ENCODE measurements at places on chromosomes 2 and 18. TPM values are rescaled to one million over a fixed set of nuclear protein-coding genes. Genes with fewer than 3 reads are reported as not detected.
A peak's percentile ranks its signal among the peaks of the same experiment; 100 is the strongest.

DNA sequence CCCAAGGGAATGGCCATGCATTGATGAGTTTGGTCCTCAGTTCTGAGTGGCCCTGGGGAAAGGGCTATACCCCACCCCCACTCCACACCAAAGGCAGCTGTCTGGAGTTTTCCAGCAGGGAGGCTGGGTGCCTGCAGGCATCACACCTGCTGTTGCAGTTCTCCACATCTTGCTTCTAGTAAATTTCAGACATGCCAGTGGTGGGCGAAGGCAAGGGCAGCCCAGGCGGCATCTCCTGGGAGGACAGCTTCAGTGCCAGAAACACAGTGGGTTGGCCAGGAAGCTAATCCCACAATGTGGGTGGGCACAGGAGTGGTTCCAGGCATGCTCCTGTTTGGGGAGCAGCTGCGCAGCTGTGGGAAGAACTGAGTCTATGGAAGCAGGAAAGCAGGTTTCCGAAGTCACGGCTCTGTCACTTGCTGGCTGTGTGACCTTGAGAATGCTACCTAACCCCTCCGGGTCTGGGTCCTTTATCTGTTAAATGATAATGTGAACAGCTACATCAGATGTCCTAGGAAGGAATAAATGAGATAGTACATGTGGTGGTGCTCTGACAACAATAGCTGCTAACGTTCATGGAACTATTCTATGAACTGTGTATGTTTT lies 84.6 kb upstream of the SPTBN1 start:
- H3K4me1 ChIP-seq, result peaks cover 9% of the 10 kb centered on the region
- H3K27ac ChIP-seq, result peak overlapping the region; percentile 45
- H3K36me3 ChIP-seq, result no peaks in the 10 kb centered on the region
- no peak for DNase-seq
- H3K27me3 ChIP-seq, result no peaks in the 10 kb centered on the region
- no peak overlapping the region for H3K4me3 ChIP-seq

Gene HOXD13
- total RNA-seq, result not detected

GRCh38 chr2:135257383-135258090 lies 205.4 kb downstream of the RAB3GAP1 start:
- no peak overlapping the region for H3K27ac ChIP-seq
- no peaks in the 10 kb centered on the region for H3K36me3 ChIP-seq
- no peaks in the 10 kb centered on the region for H3K4me1 ChIP-seq
- DNase-seq, result no peak
- H3K4me3 ChIP-seq, result no peak overlapping the region
- no peaks in the 10 kb centered on the region for H3K27me3 ChIP-seq

DNA sequence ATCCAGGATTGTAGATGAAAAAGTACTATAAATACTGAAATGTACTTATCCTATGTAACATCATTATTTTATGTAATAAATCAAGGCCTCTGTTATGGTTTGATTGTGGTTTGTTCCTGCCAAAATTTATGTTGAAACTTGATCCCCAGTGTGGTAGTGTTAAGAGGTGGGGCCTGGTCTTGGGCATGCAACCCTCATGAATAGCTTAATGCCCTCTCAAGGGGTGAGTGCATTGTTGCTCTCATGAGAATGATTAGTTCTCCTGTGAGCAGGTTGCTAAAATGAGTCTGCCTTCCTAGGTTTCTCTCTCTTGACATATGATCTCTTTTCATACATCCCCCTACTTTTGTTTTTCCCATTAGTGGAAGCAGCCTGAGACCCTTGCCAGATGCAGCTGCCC lies 915.4 kb downstream of the TSN start:
- no peak overlapping the region for H3K27ac ChIP-seq
- DNase-seq, result peak; percentile 37
- H3K4me1 ChIP-seq, result no peaks in the 10 kb centered on the region
- H3K36me3 ChIP-seq, result no peaks in the 10 kb centered on the region

GRCh38 chr2:239425631-239426030 lies 24.8 kb upstream of the HDAC4 start:
- no peaks in the 10 kb centered on the region for H3K27me3 ChIP-seq
- DNase-seq, result no peak
- no peak overlapping the region for H3K27ac ChIP-seq
- no peak overlapping the region for H3K4me3 ChIP-seq
- H3K4me1 ChIP-seq, result no peaks in the 10 kb centered on the region

Gene VSNL1
- total RNA-seq, result 0.44 TPM

Gene SH2D6
- total RNA-seq, result 0.98 TPM

DNA sequence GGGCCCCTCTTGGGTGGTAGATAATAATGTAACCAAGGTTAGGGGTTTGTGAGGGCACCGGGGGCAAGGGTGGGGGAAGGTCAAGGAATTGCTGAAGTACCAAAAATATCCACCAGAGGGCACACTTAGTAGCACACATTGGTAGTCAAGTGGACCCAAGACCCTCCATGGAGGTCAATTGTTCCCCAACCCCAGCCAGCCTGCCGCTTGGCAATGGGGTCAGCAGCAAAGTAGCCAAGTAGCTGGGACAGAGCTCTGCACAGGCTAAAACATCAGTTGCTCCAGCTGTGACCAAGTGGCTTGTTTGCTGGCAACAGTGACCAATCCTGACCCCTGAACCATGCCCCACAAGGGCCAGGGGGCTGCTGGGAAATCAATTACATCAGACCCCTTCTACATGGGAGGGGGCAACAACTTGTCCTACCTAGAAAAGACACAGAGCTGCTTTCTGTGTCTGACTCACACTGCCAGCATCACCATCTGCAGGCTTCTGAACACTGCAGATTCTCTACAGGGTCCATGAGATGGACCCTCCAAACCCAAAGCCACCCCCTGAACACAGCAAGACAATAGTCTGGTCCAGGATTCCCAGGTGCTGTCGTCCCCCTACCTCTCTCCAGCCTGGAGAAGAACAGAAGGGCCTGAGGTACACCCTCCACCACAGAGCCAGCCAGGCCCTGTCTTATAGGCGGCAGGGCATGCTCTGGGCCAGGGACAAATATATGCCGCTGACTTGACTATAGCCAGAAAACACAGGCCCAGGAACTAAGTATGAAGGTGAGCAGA lies 76.0 kb downstream of the EMX1 start:
- H3K27ac ChIP-seq, result no peak overlapping the region
- H3K36me3 ChIP-seq, result no peaks in the 10 kb centered on the region
- H3K4me3 ChIP-seq, result no peak overlapping the region
- H3K4me1 ChIP-seq, result peaks cover 10% of the 10 kb centered on the region
- H3K27me3 ChIP-seq, result no peaks in the 10 kb centered on the region

DNA sequence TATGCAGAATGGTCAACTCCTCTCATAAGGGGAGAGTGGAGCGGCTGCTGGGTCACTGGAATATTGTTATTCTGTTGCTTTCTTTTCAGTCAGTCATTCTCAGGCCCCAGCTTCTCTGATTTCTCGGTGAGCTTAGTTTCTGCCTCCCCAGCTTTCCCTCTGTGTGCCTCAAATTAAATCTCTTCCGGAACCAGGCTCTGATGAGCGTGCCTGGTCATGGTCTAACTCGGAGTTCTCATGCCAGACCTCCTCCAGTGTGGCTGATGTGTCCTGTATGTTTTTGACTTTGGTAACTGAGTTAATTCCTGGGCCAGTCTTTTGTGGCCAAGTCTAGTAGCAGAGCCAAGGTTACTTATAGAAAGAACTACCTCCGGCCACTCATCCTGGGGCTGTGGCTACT lies 4.9 kb upstream of the STK11IP start:
- H3K4me1 ChIP-seq, result peaks cover 13% of the 10 kb centered on the region
- DNase-seq, result peak; percentile 48
- no peak overlapping the region for H3K27ac ChIP-seq
- H3K36me3 ChIP-seq, result no peaks in the 10 kb centered on the region
- H3K4me3 ChIP-seq, result no peak overlapping the region
- H3K27me3 ChIP-seq, result no peaks in the 10 kb centered on the region

GRCh38 chr2:85909005-85909404 lies 20.2 kb upstream of the ST3GAL5 start:
- DNase-seq, result no peak
- H3K27ac ChIP-seq, result no peak overlapping the region
- H3K4me1 ChIP-seq, result peaks cover 2% of the 10 kb centered on the region
- H3K27me3 ChIP-seq, result no peaks in the 10 kb centered on the region
- no peaks in the 10 kb centered on the region for H3K36me3 ChIP-seq

Gene RUFY4
- 0.69 TPM for total RNA-seq

- H3K27me3 ChIP-seq, result no peaks in the 10 kb centered on the region
- no peaks in the 10 kb centered on the region for H3K4me1 ChIP-seq
- no peaks in the 10 kb centered on the region for H3K36me3 ChIP-seq
- no peak overlapping the region for H3K27ac ChIP-seq
Observed at GRCh38 chr2:74884118-74884762, 50.3 kb downstream of the HK2 start.

Gene CDCA7
- total RNA-seq, result 2.0 TPM

DNA sequence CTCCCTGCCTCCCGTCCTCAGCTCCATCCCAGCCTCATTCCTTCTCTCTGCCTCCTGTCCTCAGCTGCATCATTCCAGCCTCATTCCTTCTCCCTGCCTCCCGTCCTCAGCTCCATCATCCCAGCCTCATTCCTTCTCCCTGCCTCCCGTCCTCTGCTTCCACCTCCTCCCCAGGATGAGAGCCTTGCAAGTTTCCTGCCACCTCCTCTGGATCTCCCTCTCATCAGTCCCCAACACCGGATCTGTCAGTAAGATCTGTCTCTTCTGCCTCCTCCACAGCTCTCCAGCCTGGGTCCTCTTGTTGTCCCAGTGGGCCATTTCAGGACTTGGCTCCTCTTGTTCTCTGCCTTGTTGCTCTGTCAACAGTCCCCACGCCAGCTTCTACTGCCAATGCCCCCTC lies 130.9 kb downstream of the NDUFA10 start:
- no peak overlapping the region for H3K4me3 ChIP-seq
- H3K27ac ChIP-seq, result no peak overlapping the region
- H3K27me3 ChIP-seq, result no peaks in the 10 kb centered on the region
- no peaks in the 10 kb centered on the region for H3K4me1 ChIP-seq

GRCh38 chr2:70707706-70708105 lies 60.3 kb downstream of the ADD2 start:
- no peak overlapping the region for H3K27ac ChIP-seq
- no peak for DNase-seq
- H3K27me3 ChIP-seq, result no peaks in the 10 kb centered on the region
- no peak overlapping the region for H3K4me3 ChIP-seq

Gene ABCG8
- 0.13 TPM for total RNA-seq

- no peaks in the 10 kb centered on the region for H3K36me3 ChIP-seq
- peak; percentile 89 for DNase-seq
- no peaks in the 10 kb centered on the region for H3K4me1 ChIP-seq
- no peak overlapping the region for H3K4me3 ChIP-seq
- no peaks in the 10 kb centered on the region for H3K27me3 ChIP-seq
Observed at GRCh38 chr18:57220480-57220879, 73.6 kb downstream of the BOD1L2 start.

DNA sequence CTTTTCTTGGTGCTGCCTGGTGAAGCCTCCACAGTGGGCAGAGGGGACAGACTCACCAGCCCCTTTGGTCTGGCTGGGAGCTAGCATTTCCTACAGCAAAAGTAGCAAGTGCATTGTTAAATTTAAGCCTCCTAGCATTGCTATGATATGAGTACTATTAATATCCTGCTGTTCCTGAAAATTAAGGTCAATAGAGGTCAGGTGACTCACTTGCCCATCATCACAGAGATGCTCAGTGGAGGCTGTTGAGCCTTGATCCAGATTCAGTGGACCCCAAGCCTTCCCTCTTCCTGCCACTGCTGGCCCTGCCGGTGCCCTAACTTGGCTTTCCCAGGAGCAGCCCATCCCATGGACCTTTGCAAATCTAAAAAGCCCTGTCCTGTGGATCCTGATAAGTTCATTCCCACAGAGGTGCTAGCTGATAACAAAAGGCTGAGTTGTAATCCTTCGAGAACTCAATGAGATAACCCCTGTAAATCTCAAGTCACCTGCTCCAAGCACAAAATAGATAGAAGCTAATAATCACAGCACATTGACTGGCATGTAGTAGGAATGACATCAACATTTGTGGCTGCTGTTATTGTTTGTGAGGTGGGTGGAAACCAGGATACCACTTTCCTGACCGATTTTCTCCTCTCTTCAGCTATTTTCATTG lies 84.4 kb downstream of the THNSL2 start:
- no peaks in the 10 kb centered on the region for H3K36me3 ChIP-seq
- no peak for DNase-seq
- H3K27ac ChIP-seq, result no peak overlapping the region
- H3K4me1 ChIP-seq, result no peaks in the 10 kb centered on the region
- no peak overlapping the region for H3K4me3 ChIP-seq
